ENCODE measurements at places on chromosomes 5 and 9.
A peak's percentile ranks its signal among the peaks of the same experiment; 100 is the strongest.

- DNase-seq: no peak
Observed at GRCh38 chr5:146032911-146033310, 72.5 kb downstream of the PLAC8L1 start.

GRCh38 chr5:147554261-147554817, 44.5 kb upstream of the DPYSL3 start:
- DNase-seq: no peak

GRCh38 chr9:20621471-20622329, 599 bp downstream of the MLLT3 start:
- DNase-seq: peak; percentile 64

DNA sequence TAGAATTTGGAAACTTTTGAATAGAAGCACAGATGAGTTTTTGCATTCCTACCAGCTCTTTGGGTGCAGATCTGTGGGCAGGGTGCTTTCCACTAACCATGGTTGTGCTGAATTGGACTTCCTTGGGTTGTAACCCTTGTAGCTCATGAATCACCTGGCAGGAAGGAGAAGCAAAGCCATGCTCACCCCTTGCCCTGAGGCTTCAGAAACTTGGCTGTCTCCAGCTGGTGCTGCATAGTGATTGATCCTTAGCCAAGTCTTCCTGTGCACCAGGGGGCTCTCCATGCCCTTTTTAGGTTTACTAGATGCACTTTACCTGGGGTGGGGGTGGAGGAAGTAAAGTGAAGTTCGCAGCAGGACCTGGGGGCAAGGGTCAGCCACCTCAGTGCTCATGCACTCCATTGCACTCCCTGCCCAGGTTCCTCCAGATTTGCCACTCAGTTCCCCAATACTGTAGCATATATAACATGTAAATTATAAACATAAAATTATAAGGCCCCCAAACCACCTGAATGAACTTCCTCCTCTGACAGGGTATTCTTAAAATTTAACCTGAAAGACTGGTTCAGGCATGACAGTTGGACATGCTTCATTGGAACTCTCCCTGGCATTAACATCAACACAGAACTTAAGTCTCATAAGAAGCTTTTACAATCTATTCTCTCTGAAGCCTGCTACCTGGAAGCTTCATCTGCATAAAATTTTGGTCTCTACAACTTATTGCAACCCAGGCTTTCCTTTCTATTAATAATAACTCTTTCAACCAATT, 25.8 kb upstream of the IFNA14 start:
- DNase-seq: no peak

DNA sequence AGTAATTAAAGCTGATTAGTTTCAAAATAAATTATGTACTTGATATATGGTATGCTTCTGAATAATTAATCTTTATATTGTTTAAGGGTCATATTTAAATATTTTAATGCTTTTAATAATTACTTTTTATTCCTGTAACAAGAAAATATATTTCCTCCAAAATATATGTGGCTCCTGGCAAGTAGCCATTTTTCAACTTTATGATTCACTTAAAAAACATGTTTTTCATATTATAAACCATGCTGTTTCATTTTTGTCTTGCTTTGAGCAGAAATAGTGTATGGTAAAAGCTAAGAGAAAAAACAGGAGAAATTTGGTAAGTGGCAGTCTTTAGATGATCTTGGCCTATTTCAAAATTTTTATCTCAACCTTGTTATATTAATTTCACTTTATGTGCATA, 14.6 kb downstream of the SPATA9 start:
- no peak for DNase-seq

DNA sequence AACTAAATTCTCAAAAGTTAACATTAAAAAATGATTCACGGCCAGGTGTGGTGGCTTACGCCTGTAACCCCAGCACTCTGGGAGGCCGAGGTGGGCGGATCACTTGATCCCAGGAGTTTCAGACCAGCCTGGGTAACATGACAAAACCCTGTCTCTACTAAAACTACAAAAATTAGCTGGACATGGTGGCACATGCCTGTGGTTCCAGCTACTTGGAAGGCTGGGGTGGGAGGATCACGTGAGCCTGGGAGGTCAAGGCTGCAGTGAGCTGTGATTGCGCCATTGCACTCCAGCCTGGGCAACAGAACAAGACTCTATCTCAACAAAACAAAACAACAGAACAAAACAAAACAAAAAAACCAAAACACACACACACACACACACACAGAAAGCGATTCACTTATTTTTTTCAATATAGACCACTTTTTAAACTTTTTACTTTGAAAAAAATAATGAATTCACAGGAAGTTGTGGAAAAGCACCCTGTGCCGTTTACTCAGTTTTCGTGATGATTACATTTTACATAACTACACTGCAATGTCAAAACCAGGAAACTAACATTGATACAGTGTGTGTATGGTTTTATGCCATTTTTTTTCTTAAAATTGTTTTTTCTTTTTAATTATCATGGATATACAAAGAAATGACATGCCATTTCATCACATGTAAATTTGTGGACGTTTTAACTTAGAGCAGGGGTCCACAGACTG, 73.7 kb downstream of the TENT4A start:
- DNase-seq: no peak

DNA sequence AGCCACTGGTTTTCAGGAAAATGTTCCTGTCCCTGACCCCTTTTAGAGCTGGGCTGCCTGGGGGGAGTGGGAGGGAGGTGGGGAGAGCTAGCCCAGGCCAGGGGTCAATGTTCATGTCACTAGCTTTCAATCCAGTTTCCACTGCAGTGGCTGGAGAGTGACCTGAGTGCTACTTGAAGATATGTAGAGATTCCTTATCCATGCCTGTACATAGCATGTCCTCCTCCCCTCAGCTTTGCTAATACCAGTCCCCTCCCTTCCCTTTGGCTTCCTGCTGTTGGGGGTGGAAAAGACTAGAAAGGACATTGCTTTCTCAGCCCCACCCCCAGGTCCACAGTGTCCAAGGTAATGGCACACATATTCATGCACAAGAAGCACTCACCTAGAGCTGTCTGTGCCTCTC, 7.8 kb downstream of the DNAJB5 start:
- no peak for DNase-seq

DNA sequence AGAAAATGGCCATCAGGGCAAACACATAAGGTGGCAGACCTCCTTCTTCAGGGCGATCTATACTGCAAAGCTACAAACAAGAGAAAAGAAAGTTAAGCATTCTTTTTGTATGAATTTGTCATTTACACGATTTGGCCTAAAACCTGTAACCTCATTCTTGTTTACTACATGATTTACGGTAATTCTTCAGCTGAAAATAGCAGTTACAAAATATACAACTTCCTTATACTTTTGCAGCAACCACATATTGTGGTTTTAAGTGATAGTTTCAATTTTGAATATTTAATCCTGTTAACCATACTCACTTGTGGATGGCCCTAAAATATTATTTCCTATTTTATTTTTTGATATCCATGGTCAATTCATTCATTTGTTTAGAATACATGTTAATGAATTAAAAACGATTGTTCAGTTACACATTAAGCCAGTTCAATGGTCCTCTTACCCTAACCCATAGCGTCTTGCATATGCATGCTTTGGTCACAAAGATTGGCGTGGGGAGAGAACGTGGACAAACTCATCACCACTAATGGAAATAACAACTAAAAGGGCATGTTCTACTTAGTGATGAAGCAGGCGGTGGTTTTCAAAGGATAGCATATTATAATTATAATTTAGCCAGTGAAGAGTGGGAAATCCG, 16.6 kb downstream of the TUT7 start:
- DNase-seq: no peak

GRCh38 chr9:2192356-2192979, 177.3 kb downstream of the SMARCA2 start:
- no peak for DNase-seq

- DNase-seq: no peak
Observed at GRCh38 chr5:132229236-132229635, 1.6 kb upstream of the P4HA2 start.

- no peak for DNase-seq
Observed at GRCh38 chr9:82894548-82894947, 168.4 kb downstream of the RASEF start.

GRCh38 chr5:79872291-79872690, 118.8 kb downstream of the MTX3 start:
- no peak for DNase-seq

- no peak for DNase-seq
Observed at GRCh38 chr5:31185951-31186350, 7.5 kb upstream of the CDH6 start.

GRCh38 chr5:97838214-97838613, 655.2 kb upstream of the RIOK2 start:
- DNase-seq: no peak

DNA sequence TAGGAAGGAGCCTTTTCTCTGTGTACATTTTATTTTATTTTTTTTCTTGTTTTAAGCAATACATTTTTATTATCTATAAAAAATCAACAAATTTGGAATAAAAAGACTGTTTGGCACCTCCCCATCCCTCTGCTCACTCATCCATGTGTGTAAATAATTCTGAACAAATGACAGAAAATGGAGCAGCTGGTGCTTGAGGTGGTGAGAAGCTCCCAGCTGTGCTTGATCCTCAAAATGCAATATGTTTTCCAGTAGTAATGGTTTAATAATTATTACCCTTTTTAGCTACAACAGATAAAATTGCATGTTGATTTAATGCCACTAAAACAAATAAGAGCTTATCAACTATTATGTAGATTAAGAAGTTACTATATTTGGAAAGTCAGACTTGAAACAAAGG, 132.5 kb downstream of the CDH18 start:
- no peak for DNase-seq

DNA sequence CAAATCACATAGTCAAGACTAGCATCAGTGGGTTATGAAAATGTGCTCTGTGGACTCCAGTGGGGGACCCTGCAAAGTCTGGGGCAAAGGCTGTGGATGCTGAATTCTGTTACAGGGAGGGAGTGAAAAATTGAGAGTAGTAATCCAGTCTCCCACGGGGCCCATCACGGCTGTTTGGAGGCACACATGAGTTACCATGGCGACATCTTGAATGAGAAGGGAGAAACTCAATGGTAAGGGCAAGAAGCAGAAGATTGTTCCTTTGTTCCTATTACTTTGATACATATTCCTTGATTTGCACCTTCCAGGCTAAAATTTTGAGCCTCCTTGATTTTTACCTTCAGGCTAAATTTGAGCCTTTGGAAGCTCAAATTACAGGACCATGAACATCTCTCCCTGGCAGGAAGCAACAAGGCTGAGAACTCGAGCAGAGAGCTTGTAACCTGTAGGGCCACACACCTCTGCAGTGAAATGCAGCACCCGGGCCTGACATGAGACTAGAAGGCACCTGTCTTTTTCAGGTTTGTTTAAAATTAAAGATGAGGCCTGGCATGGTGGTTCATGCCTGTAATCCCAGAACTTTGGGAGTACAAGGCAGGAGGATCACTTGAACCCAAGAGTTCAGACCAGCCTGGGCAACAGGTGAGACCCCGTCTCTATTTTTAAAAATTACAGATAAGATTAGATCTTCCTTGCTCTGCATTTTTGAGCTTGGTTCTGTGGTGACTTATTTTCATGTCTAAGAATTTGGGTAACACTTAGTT, 31.0 kb upstream of the ZFR start:
- no peak for DNase-seq

- no peak for DNase-seq
Observed at GRCh38 chr9:41229408-41230401, 40.6 kb upstream of the ZNG1F start.
